ENCODE measurements at places on chromosomes 12 and 14.
A peak's percentile ranks its signal among the peaks of the same experiment; 100 is the strongest.

DNA sequence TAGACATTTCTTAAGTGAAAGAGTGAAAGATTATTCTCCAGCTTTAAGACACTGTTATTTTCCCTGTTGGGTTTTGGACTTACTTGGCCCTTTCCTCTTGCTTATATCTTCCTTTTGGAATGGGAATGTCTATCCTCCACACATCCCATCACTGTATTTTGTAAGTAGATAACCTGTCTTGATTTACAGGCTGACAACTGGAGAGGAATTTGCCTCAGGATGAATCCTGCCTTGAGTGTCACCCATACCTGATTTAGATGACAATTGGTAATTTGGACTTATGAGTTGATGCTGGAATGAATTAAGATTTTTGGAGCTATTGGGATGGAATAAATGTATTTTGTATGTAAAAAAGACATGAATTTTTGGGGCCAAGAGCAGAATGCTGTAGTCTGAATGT is 74.2 kb upstream of the KICS2 start:
- no peak for DNase-seq

- DNase-seq, result no peak
Measured at GRCh38 chr12:78870539-78870938, 6.0 kb downstream of the SYT1 start.

DNA sequence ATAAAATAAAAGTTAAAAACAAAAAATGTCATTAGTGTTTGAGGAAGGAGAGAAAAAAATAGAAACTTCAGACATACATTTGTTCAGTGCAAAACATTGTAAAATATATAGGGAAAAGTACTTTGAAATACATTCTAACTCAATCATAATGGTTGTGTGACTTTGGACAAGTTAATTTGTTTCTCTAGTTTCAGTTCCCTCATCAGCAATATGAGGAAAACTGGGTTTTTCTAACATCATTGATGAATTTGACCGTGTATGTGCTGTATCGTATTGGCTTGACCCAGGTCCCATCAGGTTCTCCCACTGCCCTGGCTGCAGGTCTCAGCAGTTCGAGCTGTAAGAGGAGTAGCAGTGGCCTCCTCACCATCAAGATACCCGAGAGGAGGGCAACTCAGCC is 173.9 kb upstream of the ATF7IP start:
- no peak for DNase-seq

GRCh38 chr14:99774556-99775307 is 18.5 kb upstream of the EML1 start:
- DNase-seq, result no peak

- no peak for DNase-seq
Measured at GRCh38 chr14:40345334-40345733, 913.1 kb upstream of the FBXO33 start.

GRCh38 chr12:100337727-100338126 is 19.1 kb upstream of the SLC17A8 start:
- DNase-seq, result no peak

DNA sequence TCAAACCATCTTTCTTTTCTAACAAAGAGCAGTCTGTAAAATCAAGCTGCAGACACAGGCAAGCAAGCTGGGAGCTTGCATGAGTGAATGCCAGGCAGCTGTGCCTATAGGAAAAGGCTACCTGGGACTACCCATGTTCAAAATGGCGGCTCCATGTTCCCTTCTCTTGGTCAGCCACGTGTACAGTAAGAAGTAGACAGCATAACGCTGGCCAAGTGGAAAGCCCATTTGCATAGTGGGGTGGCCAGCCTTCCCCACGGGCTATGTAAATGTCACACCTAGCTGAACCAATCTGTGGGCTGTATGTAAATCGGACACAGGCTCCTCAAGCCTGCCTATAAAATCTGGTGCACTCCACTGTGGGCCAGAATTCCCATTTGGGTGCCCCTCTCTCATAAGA is 117.1 kb downstream of the SYT10 start:
- DNase-seq, result no peak

DNA sequence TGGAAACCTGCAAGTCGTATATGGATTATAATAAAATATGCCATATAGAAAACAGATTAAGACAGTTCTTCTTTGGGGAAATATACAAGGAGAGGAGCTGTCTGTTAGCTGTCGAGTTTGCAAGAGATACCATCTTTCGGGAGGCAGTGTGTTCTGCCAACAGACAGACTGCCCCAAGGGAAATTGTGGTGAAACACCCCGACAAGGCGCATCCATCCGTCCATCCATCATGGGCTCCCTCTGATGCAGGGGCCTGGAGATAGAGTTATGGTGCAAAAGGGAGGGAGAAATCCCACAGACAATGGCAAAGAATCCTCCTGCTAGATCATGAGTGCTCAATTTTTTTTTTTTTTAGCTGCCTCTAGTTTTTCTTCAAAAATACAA is 156.3 kb downstream of the DPF3 start:
- DNase-seq, result no peak

DNA sequence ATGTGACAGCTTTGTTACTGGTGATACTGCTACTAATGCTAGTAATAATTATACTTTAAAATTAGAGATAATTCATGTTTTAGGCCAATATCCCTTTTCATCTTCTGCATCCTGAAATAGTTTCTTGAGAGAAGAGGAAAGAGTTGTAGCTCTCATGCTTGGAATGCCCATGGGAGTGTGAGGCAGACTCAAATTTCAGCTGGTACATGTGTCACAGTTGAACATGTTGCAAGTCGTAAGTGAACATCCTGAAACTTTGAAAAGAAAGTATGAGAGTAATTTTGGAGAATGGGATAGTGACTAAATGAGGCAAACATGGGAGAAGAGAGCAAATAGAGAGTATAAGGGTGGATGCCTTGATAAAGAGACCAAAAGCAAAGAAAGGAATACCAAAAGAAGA is 168.0 kb downstream of the TMTC3 start:
- DNase-seq, result no peak

DNA sequence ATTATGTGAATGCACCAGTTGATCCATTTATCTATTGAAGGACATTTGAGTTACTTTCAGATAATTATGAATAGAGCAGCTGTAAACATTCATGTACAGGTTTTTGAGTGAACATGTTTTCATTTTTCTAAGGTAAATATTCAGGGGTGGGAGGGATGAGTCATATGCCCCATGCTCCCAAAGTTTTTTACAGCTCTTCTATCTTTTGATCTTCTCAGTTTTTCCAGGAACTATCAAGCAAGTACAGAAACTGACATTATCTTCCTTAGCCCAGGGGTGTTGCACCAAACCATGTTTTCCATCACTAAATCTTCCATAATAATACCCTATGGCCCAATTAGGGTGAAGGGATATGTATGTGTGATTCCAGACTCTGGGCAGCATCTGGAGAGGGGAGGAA is 384.5 kb downstream of the EMP1 start:
- DNase-seq, result no peak

DNA sequence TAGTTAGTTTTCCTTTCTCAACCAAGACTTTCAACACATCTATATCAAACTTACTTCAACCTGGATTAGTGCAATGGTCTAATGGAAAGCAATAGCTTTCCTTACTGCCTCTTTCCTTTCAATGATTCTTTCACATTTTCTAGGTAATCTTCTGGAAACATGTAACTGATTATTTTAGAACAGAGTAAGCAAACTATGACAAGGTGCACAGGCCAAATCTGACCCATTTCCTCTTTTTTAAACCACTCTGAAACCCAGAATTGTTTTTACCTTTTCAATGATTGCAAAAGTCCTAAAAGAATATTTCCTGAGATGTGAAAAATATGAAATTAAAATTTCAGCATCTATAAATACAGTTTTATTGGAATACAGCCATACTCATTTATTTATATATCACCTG is 81.6 kb upstream of the TMTC2 start:
- DNase-seq, result no peak

- DNase-seq, result no peak
Measured at GRCh38 chr12:58871556-58871955, 48.7 kb downstream of the LRIG3 start.

- DNase-seq, result no peak
Measured at GRCh38 chr14:89180546-89180945, 236.5 kb downstream of the FOXN3 start.

GRCh38 chr12:115044073-115044472 is 360.1 kb upstream of the TBX3 start:
- DNase-seq, result no peak

- no peak for DNase-seq
Measured at GRCh38 chr14:75476274-75476995, 45.8 kb upstream of the BATF start.

GRCh38 chr14:100640471-100641273 is 53.5 kb upstream of the BEGAIN start:
- DNase-seq, result peak; percentile 36

DNA sequence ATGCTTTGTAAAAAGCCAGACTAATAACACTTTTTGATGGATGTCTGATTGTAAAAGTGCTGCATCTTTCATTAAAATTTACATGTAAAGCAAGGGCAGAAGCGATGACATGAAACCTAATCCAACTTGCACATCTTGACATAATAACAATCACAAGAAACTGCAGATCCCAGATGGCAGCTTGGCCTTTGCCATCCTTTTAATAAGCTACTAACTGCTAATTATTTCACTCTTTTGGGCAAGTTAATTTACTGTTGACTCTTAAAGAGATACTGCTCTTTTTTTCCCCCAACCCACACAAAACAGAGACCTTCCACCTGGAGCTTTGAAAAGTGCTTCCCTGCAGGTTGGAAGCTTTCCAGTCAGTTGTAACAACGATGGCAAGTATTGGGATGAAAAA is 137.5 kb downstream of the NRXN3 start:
- DNase-seq, result no peak

DNA sequence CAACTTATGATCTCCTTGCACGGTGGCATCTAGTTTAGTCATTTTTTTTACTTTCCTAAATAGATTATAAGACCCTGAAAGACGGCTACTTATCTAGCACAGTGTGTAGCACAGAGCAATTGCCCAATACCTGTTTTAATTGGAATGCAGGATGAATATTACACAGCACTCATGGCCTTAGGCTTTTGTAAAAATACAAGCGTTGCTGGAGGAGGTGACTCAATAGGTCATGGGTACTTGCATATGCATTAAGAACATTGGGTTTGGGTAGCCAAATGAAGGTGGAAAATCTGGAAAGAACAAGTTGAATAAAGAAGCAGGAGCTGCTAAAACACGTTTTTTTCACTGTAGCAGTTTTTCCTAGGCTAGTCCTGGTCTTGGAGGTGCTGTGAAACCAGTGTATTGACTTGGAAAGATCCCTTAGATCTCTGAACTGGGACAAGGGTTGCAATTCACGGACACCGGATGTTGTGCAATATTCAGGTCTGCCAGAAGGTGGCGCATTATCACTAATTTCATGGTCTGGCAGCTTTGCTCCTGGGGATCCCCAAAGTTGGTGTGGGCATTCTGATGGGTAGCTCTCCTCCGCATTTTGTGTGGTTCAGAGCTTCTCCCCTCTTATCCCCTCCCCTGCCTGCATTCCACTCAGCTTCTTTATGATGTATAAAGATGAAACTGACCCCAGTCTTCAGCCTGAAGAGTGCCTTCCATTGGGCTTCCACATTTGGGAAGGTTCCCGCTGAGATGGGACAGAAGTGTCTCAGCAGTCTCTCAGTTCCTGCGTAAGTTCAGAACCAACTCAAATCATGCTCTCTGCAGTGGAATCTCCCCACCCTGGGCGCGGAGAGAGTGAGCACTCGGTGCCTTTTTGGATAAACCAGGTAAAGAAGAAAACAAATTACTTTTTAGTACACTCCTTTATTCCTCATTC is 278.3 kb downstream of the NRXN3 start:
- no peak for DNase-seq

GRCh38 chr12:39723831-39724230 is 104.2 kb upstream of the ABCD2 start:
- DNase-seq, result no peak

- no peak for DNase-seq
Measured at GRCh38 chr12:120882055-120882555, 22.1 kb downstream of the SPPL3 start.

DNA sequence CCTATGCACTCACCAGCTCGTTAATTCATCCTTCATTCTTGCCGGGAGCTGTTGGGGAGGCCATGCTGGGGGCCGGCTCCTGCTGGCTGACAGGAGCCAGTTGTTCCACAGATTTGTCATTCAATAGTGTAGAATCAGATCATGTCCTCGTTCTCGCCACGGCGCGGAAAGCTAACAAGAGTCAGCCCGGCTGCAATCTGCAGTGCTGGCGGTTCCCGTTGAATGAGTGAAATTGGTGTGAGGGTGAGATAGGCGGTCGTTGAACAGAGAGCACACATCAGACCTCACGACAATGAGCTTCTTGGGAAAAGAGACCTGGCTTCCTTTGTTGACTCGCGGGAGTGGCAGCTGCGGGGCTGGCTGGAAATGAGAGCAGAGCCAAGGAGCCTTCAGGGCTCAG is 57.5 kb downstream of the KIF26A start:
- no peak for DNase-seq

DNA sequence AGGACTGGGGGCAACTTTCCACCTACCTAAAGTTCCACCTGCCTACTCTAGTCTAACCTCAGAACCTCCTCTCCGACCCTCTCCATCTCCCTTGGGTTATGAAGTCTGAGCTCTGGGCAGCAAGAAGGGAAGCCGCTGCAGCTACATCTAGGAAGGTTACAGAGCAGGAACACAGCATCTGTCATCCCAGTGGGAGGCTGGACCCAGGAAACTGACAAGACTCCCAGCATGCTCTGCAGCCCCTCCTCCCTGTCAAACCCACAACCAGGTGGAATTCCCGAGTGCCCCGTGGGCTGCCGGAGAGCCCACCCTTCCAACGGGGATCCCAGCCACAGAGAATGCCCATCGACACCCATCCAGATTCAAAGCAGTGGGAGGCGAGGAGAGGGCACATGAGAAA is 2.1 kb downstream of the TESC start:
- DNase-seq, result no peak

GRCh38 chr12:131793243-131794022 is 34.8 kb upstream of the MMP17 start:
- no peak for DNase-seq

DNA sequence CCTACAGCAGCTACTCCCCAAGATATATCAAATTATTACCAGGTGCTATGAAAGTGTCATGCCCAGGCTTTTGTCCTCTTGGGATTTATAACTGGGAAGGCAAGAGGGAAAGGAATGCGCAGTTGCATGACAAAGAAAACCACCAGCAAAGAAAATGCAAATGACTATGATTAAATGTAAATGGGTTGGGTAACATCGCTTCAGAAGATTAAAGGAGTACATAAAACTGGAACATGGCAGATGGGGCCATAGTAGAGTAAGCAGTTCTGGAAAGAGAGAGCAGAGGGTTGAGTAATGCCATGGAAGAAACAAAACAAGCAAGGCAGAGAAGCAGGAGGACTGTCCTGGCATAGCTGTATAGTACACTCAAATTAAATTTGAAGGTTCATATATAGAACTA is 493.1 kb downstream of the NOVA1 start:
- no peak for DNase-seq

All from stimulated activated CD4-positive, alpha-beta T cell treated with anti-CD3 and anti-CD28 coated beads, Interleukin-1b, Interleukin-23, amount 100 ng/mL, for 4 hours (primary cell).